ENCODE measurements at places on chromosomes 6 and 20.

- DNase-seq = no peak
Measured at GRCh38 chr20:32365564-32365963, 7.4 kb downstream of the ASXL1 start.

DNA sequence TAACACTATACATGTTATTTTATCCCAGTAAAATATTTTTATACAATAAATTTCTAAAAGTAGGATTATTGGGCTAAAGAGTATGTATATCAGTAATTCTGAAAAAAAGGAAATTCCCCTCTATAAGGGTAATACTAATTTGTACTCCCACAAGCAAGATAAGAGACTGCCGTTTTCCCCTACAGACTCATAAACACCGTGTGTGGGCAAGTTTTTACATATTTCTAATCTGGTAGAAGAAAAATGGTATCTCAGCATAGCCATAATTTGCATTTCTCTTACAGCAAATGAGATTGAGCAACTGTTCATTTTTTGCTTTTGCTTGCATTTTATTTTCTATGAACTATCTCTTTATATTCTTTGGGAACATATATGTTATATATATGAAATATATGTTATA is 26.0 kb upstream of the MYMX start:
- no peak for DNase-seq

DNA sequence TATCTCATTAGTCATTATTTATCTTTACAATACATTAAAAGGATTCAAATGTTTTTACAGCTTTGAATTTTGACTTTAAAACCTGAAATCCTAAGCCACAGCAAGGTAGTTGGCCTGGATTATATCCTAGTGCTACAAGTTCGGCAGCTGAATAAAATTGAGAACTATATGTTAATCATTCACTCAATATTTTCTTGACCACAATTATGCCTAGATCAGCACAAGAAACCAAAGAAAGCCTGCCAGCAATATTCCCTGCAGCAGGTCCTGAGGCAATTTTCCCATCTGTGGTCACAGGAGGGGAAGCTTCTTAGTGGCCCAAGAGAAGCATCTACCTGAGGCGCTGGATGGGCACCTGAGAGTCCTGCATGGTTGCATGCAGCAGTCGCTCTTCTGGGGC is 183.5 kb downstream of the GMDS start:
- no peak for DNase-seq

DNA sequence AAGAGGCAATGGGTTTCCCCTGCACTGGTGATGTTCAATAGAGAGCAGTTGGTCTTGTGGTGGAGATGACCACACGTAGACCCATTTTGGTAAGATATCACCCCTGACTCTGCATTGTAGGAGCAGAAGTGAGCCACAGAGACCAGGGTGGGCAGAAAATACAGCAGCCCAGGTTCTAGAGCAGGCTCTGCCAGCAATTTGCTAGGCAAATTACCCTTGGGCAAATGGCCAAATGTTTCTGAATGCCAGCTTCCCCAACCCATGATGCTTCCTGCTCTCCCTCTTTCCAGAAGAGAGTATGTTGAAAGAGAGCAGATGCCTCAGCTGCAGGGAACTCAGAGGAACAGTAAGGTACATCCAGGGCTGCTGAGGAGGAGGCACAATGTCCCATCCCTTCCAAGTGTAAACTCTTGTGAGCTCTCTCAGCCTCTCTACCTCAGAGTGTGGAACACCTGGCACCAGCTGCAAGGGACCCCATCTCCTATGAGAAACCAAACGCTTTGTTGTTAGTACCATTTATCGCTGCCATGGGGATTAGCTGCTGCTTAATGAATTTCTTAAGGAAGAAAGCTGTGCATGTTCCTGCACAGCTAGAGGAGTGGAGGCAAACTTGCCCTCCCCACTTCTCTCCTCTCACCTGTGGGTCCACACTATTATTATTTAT is 317.5 kb upstream of the MOCS1 start:
- DNase-seq = no peak

DNA sequence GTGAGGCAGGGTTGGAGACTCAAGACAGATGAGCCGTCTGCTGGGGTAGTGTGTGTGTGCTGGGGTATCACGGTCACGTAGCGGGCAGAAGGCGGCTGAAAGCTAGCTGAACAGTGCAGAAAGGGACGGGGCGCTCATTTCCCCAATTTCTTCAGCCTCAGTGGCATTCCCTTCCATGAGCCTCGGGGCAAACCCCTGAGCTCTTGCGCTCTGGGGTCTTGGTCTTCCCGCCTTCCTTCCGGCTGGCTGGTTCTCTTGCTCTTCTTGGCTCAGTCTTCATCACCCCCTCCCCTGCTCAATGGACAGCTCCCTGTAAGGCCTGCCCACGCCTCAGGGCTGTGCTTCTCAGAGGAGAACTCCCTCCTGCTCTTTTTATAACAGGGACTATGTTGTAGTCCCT is 15.5 kb upstream of the TMEM181 start:
- no peak for DNase-seq

- DNase-seq = peak; percentile 84
Measured at GRCh38 chr20:49541733-49542513, 26.0 kb downstream of the PTGIS start.

GRCh38 chr20:39829661-39830060 is 859.4 kb downstream of the MAFB start:
- DNase-seq = no peak

GRCh38 chr20:50992733-50993457 is 30.0 kb downstream of the KCNG1 start:
- no peak for DNase-seq

DNA sequence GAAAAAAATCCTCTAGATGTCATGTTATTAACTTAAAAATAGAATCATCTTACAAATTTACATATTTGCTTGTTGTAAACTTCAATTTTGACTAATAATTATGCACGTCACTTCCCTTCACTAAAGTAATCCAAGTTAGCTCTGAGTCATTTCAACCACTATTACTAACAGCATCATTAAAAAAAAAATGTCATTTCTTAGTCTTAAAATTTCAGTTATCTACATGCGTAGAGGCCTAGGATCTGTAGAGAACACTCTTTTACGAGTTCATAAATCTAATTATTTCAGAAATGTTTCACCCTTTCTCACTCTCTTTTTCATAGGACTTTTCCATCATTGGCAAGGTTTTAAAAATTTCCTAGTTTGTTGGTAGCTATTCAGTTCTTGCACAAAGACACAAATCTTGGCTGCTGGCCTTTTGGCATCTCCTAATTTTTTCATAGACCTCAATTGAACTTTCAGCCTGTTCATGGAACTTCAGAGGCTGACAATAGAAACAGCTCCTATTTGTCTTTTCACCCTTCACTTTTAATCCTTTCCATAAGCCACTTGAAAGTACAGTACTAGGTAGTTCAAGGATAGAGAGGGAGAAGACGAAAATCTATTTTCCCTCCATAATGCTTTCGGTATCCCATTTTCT is 61.5 kb downstream of the OGFRL1 start:
- no peak for DNase-seq

DNA sequence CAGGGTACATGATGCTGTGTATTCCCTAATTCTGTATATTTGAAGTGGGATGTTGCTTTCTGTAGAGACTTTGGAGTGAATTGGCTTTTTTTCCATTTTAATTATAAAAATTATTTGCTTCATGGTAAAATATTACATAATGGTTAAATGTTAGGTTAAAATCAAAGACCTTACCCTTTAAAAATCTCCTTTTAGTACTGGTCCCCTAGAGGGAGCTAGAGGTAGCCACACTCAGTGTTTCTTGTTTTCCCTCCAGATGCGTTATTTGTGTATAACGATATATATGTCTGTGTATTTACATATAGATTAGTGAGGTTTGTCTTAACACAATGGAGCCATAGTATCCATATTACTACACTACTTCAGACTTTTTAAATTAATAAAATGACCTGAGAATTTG is 146.7 kb downstream of the PLCB4 start:
- DNase-seq = no peak

DNA sequence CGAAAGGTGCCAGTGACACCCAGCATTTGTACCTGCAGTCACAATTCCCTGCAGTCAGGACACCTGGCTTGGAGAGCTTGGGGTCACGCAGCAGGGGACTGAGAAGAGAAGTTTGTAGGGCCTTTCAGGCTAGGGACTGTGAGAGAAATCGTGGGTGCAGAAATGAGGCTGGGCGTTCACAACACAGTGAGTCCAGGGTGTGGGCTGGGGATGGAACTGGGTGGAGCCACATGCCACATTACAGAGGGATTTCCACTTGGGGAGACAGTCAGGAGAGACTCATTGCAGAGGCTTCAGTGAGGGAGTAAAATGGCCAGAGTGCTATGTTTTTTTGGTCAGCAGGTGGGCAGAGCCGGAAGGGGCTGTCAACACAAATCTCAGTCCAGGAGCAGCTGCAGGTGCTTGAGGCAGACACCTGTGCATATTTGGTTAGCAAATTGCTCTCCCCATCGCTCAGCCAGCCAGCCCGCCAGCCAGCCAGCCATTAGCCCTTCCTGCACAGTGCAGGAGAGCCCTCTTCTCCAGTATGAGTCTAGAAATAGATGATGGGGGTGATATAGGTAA is 7.4 kb downstream of the ITPR3 start:
- no peak for DNase-seq

DNA sequence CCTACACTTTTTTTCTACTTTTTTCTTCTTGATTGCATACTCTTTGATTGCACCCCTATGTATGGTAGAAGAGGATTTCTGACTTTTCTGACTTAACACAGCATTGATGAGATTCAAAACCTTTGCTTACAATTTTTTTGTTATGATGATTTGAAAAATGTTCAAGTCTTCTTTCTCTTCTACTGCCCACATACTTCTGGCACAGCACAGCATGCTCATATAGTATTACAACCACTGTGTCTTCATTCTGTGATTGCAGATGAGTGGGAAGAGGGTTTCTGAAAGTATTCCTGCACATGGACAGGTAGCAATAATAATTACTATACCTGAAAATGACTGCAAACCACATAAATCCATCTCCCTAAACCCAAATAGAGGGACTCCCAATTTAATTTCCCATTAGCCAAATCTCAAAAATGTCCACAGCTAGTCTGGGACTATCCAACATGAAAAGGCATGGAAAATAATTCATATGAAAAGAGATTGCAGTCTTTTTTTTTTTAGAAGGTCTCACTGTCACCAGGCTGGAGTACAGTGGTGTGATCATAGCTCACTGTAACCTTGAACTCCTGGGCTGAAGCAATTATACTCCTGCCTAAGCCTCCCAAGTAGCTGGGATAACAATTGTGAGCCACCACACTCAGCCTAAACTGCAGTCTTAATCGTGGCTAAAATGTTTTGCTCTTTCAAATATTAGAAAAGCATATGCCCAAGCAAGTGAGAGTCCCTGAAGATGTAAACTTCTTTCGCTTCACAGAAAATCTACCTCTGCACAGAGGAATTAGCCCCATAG is 15.9 kb upstream of the TENT5A start:
- no peak for DNase-seq

GRCh38 chr6:108633436-108633835 is 72.7 kb downstream of the FOXO3 start:
- no peak for DNase-seq

DNA sequence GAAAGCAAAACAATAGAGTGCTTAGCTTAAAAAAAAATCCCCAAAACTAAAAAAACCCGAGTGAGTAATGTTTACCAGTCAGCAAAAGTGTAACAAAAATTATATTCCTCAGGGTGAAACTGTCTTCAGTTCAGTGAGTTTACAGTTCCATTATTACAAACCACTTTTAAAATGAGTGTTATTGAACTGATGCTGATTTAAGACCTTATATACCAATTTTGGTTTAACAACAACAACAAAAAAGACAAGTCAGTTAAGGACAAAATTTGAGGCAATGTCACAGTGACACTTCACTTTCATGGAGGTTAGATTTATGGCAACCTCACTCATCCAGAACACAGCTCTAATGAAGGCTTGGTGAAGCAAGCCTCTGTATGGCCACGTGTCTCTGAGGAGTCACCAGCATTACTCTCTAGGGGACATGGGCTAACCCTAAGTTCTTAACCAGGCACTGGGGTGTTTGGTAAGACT is 630.8 kb downstream of the PHF3 start:
- DNase-seq = no peak

DNA sequence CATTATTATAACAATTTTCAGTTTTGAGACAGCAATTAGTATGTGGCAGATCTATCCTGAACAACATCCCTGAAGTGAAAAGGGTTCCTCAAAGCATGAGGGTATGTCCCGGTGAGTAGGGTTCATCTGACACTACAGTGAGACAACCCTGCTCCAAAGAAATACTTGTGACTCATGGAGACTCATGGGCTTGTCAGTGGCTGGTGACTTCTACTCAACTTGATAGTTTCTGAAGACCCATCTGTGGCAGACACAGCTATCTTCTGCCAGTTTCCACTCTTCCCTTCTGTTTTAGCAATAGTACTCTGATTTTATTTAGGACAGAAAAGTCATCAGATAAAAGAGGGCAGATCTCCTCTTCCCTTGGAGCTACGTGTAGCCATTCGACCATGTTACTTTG is 41.4 kb downstream of the MAP3K7 start:
- DNase-seq = no peak

DNA sequence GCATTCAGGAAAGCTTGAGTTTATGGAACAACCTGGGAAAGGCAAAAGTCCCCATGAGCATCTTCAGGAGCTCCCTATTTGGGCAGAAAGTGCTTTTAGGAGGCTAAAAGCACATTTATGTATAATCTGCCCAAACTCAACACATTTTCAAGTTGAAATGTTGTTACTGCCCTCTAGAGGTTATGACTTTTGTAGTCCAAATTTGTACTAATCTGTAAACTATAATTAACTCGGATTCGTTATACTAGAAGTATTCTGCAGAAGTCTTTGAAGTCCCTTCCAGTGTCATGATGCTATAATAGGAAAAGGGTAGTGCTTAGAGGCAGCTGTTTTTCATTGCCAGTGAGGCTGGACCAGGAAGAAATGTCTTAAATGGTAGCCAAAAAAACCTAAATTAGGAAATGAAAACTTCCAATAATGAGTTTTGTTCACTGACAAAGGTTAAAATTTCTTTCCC is 44.8 kb upstream of the EMILIN3 start:
- DNase-seq = no peak

DNA sequence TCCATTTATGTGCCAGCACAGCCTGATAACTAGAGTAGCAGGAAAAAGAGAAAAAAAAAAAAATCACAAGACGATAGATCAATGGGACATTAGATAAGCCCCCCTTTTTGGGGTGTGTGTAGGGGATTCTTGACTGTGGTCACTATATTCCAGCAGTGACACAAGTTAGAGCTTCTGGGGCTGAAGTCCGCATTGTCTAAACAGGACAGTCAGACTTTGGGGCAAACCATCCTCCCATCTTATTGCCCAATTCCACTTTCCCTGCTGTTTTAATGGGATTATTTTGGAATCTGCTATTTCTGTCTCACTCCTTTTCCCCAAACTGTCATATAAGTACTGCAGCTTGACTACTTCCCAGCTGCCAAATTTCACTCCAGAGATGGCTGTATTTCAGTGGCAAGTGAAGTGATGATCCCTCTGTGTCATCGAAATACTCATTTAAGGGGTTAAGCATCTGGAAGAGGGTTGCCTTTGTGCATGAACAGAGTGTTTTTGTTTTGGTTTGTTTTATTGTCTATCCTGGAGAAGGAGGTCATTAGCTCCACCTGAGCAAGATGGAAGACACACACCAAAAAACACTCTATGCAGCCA is 182.5 kb downstream of the ATXN1 start:
- no peak for DNase-seq
